ENCODE measurements at places on chromosomes 5 and 9. TPM values are rescaled to one million over a fixed set of nuclear protein-coding genes. Genes with fewer than 3 reads are reported as not detected.

DNA sequence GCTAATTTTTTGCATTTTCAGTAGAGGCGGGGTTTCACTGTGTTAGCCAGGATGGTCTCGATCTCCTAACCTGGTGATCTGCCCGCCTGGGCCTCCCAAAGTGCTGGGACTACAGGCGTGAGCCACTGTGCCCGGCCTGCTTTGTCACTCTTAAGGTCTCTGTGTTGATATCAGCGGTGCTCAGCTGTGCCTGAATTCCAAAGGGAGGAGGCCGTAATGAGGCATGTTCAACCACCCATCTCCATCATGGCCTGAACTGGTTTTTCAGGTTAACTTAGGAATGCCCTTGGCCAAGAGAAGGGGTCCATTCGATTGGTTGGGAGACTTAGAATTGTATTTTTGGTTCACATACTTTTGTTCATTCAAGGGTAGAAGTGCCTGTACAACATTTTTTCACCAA lies 22.0 kb downstream of the HSD17B3 start:
- no peaks in the 10 kb centered on the region for H3K4me1 ChIP-seq
- H3K27ac ChIP-seq: no peak overlapping the region
- no peak for DNase-seq
- H3K36me3 ChIP-seq: no peaks in the 10 kb centered on the region
- H3K4me3 ChIP-seq: no peak overlapping the region

DNA sequence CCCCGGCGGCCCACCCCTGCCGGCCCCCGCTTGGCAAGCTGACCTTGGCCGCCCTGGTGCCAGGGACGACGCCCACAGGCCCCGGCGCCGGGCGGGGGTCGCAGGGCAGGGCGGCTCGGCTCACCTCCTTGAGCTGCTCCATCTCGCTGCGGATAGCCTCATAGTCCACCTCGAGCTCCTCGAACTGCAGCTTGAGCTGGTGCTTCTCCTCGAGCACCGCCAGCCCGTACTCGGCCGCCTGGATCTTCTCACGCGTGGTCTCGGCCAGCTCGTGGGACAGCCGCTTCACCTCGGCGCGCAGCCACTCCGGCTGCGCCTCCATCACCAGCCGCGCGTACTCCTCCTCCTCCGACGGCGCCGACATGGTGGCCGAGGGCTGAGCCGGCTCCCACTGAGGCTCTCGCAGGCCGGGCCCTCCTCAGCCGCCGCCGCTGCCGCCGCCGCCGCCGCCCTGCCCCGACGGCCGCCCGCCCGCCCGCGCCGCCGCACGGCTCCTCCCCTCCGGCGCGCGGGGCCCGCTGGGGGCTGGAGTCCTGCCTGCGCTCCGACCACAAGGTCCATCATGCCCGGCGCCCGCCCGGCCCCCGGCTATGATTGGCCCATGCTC lies at the start of gene BICD2:
Gene BICD2 (minus strand): TSS at position 453 of the 607 bp plus-strand sequence. CDS start 89 bp downstream, at position 364.
- peak within 1 kb of the TSS; percentile 95 for H3K27ac ChIP-seq
- peaks cover 12% of the 10 kb centered on the region for H3K4me1 ChIP-seq
- no peaks in the 10 kb centered on the region for H3K27me3 ChIP-seq
- no peaks in the 10 kb centered on the region for H3K36me3 ChIP-seq
- DNase-seq: no peak
- peak within 1 kb of the TSS; percentile 94 for H3K4me3 ChIP-seq

ISL1 gene
- total RNA-seq: 5.4 TPM

DNA sequence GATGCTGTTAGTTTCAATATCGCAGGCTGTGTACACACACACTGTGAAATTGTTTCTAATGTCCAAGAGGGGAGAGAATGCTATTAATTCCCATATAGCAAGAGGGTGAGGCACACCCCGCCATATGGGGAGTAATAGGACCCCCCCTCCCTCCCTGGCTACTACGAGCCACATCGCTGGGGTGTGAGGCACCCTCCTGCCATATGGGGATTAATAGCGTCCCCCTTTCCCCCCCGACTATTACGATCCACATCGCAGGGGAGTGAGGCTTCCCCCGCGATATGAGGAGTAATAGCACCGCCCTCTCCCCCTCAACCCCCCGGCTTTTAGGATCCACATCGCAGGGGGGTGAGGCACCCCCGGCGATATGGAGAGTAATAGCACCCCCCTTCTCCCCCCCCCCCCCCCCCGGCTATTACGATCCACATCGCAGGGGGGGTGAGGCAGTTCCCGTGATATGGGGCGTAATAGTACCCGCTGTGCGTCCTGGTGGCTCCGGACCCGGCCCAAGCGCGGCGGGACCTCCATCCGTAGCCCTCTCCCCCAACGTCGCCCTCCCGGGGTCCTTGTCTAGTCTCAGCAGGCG lies 494 bp upstream of the STK32A start:
- H3K4me1 ChIP-seq: peaks cover 4% of the 10 kb centered on the region
- H3K27ac ChIP-seq: no peak overlapping the region
- no peaks in the 10 kb centered on the region for H3K36me3 ChIP-seq
- no peak for DNase-seq
- H3K4me3 ChIP-seq: peak overlapping the region; percentile 59

DNA sequence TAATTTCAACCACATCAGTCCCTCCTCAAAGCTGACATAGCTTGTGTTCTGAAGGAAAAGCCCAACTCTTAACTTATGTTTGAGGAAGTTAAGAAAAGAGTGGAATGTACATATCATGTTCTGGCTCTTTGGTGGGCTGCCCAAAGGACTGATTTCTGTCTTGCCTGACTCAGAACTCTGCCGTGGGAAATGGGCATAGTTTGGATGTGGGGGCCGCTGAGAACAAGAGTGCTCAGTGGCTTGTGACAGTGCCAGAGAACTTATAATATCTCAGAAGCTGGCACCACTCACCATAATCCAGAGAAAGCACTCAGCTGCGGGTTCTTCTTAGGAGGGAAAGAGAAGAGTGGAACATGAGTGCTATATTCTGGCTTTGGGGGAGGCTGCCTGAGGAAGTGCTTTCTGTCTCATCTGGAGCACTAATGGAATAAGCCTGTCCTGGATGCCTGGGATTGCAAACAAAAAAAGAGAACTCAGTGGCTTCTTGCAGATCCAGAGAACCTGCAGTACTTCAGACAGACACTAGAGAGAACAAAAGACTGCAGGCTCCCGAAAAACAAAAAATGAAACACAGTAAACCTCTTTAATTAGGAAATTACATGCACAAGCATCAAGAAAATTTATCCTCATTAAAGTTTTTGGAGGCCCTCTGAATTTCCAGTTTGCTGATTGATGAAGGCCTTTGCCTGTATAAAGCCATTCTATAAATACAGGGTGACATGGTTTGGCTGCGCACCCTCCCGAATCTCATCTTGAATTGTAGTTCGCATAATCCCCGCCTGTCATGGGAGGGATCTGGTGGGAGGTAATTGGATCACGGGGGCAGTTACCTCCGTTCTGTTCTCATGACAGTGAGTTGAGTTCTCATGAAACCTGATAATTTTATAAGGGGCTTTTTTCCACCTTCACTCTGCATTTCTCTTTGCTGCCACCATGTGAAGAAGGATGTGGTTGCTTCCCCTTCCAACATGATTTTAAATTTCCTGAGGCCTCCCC lies 207.0 kb downstream of the DMAC1 start:
- H3K36me3 ChIP-seq: no peaks in the 10 kb centered on the region
- no peaks in the 10 kb centered on the region for H3K4me1 ChIP-seq
- DNase-seq: no peak

- no peak overlapping the region for H3K27ac ChIP-seq
- peaks cover 9% of the 10 kb centered on the region for H3K4me1 ChIP-seq
- H3K36me3 ChIP-seq: peaks cover 47% of the 10 kb centered on the region
- no peak overlapping the region for H3K4me3 ChIP-seq
- no peaks in the 10 kb centered on the region for H3K27me3 ChIP-seq
- DNase-seq: peak; percentile 30
These were observed 57.2 kb downstream of the COL5A1 start for GRCh38 chr9:134698587-134699342.

Measured in astrocyte (in vitro differentiated cells and primary cell).